ENCODE measurements at places on chromosomes 2 and 18.

- peak; percentile 75 for DNase-seq
Measured at GRCh38 chr2:121746071-121746578, 9.3 kb upstream of the TSN start.

DNA sequence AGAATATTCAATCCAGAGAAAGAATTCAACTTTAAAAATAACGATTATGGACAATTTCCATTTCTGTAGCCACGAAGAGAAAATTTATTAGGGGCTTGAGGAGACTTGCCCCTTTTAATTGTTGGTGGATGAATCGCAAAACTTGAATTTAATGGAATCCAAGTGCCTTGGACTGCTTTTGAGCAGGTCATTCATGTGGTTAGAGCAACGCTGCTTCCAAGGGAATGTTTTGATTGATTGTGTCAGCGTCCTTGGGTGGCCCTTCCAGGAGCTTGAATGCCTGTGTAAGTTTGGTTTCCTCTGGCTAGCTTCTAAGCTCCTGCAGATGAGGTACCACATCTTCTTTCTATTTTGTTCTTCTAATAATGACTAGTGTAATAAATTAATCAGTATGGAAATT, 213.4 kb downstream of the LTBP1 start:
- DNase-seq = no peak

DNA sequence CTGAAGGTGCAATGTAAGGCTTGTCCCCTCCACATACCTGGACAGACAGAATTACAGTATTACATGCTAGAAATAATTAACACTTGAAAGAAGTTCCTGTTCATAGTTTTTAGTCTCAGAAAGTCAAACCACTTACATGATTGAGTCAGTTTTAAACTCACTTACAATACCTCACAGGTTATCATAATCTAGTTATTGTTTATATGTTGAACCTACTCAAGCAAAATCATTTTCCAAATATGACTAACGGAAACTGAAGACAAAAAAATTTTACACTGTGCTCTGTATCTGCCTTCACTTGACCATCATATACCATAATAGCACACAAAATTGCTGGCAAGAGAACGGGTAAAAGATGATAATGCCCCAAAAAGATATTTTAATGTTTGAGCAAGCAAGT, 78.5 kb downstream of the ATL2 start:
- no peak for DNase-seq

DNA sequence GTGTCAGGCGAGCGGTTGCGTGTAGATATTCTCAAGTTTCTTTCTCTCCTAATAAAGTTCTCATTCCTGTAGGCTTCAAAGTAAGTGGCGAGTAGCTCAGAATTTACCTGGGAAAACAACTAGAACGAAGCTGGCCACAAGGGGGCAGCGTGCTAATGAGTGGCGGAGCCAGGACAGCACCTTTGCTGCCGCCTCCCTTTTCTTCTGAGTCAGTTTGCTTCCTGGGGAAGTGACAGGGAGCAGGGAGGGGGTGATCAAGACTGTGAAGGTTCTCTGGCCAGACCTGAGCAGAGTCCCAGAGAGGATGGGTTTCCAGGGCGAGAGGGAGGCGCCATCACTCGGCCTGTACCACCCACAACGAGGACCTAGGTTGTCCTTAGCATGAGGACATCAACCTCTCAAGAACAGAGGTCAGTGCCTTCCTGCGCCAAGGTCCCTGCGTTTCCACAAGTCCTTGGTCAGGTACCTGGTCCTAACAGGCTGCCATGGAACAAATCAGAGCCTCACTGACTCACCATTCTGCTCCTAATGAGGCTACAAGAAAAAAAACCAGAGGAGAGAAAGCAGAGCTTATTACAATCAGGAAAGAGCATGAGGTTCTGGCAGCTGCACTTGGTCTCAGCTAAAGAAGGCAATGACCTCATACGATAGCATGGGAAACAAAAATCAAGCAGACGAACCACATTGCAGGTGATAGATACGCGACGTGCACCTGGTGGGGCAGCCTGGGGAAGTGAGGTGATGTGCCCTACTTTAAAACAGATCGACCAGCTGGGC, 98.7 kb downstream of the PLB1 start:
- peak; percentile 96 for DNase-seq

DNA sequence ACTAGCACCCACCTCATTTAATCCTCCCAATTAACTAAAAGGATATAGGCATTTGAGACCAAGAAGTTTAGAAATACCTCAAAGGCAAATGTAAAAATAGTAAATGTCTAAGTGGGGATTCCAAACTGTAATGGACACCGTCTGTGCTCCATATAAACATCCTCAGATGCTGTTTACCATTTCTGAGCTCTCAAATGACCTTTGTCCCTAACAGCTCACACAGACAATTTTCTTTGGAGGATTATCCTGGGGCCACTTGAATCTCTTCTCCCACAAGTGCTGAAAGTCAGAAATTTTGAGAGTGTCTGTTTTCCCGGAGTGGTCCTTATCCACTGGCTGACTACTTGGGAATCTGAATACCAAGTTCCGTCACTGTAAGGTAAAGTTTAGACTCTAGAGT, 1418.9 kb downstream of the LRP1B start:
- no peak for DNase-seq

DNA sequence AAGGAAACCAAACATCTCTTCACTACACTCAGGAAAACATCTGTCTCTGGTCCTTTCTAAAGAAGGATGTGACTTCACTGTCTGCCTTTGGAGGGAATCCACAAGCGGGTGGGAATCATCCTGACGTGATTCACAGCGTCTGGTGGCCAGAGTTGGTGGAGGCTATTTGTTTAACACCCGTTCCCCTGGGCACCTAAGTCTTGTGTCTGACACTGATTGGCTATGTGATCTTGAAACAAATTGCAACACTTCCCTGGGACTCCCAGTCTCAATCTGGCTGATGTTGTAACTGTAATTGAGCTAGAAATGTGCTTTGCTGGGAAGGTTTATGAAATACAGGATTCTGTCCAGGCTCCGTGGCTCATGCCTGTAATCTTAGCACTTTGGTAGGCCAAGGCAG, 28.8 kb upstream of the SIX3 start:
- DNase-seq = peak; percentile 47

- DNase-seq = no peak
Measured at GRCh38 chr2:165182029-165182428, 21.8 kb downstream of the SCN3A start.

DNA sequence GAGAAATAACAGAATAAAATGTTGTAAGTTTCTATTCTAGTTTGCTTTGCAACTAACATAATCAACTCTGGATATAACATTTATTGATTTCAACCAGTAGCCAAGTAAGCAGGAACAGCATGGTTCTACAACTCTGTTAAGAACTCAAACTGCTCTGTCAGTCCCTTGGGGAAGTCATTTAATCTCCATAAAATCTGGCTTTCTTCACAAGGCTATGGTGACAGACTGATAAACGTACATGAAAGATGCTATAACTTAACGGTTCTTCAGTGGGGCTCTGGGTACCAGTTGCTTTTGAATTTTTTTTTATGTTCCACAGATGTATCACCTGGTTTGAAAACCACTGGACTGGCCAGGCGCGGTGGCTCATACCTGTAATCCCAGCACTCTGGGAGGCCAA, 10.3 kb downstream of the PSME4 start:
- DNase-seq = no peak

DNA sequence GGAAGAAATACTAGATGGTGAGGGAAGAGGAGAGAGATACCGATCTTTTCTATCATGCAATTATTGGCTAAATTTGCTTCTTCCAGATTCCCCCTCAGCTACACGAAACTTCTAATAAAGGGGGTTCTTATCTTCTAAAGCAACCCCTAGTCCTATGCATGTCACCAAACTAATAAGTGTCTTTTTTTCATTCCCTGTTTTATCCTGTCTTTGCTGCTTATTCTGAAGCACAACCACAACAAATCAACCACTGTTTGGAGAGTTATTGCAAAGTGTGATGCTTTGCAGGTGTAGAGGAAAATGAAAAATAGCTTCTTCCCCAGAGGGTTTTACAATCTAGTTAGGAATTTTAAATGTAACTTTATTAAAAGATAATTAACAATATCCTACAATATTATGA, 60.8 kb downstream of the EML4 start:
- DNase-seq = no peak

- peak; percentile 29 for DNase-seq
Measured at GRCh38 chr2:156434461-156435291, 1.5 kb upstream of the GPD2 start.

- DNase-seq = no peak
Measured at GRCh38 chr2:177291701-177292100, 27.2 kb upstream of the NFE2L2 start.

DNA sequence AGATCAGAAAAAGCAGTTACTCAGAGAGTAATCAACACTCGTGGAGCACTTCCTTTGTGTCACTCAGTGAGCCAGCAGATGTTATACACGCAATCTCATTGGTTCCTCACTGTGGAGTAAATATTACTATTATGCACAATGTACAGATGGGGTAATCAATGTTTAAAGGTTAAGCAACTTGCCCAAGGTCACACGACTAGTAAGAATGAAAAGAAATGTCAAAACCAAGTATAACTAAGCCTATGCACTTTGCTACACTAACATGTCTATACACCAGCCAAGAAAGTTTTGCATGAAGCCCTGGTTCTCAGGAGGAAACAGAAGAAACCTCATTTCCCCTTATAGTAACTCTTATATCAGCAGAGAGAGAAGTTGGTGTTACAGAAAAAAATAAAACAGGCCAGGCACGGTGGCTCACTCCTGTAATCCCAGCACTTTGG, 5.4 kb downstream of the METTL21A start:
- DNase-seq = no peak

DNA sequence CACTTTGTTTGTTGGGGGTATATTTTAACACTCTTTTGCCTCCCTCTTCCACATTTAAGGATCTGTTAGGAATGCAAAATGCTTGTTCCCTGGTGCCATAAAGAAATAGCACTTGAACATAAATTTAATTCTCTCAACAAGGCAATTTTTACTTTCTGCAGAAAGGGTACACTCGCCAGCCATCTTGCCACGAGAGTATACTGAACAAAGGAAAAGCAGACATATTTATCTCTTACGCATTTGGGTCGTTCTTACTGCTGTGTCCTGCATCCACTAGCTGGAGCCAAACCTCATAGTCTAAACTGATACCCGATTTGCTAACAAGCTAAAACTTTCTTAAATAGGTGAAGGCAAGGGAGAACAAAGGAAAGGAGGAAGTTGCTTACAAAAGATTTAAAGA, 129.5 kb downstream of the B3GNT2 start:
- DNase-seq = no peak

- DNase-seq = peak; percentile 81
Measured at GRCh38 chr2:19021100-19021476, 337.3 kb downstream of the OSR1 start.
